Activated CD4-positive, alpha-beta T cell treated with anti-CD3 and anti-CD28 coated beads for 4 hours (primary cell): ENCODE measurements at places on chromosomes 12 and 14.

DNA sequence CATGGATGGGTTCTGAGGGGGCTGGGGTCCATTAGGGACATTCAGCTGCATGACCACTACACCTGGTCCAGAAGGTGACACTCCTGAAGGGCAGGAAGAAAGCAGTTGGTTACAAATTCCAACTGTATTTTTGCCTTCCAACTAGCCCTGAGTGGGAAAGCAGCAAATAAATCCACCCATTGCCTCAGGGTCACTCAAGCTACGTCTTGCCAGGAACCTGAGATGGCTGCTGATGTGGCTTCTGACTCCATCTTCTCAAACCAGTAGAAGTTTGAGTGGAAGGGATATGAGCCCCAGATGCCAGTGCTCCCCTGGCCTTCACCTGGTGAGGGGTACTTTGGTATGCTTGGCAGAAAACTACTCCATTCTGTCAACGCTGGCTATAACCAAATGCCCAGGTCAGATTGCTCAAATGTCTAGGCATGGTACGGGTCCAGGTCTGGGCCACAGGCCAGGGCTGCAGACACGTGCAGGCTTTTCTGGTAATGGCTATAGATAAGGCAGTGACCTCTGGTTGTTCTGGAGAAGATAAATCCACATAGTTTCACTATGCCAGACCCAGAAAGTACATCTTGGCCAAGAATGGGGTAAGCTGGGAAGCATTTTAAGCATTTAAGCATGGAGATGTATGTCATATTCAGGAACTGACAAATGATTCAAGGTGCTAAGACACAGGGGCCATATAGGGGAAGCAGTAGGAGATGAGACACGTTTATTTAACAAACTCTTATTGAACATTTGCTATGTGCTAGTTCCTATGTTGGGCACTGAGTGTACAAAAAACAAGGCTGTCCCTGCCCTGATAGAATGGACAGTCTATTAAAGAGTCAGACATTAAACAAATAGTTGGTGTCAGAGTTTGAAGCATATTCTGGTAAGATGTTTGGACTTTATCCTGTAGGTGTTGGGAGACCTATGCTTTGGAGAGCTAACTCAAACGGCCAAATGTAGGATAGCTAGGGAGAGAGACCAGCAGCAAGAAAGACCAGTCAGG, 8.3 kb upstream of the STAC3 start:
- no peak for DNase-seq

- DNase-seq: no peak
These were observed at the start of gene SERPINA6 for GRCh38 chr14:94322648-94323570. Gene SERPINA6, minus strand, starts transcription at chr14:94323336. Its CDS starts 8,688 bp downstream, at chr14:94314648.

GRCh38 chr12:91333966-91334365, 151.3 kb upstream of the DCN start:
- DNase-seq: no peak

- DNase-seq: no peak
These were observed 707.3 kb downstream of the MED13L start for GRCh38 chr12:115570069-115570777.

- DNase-seq: no peak
These were observed 80.8 kb downstream of the GRIP1 start for GRCh38 chr12:66598079-66598478.

GRCh38 chr12:49818241-49818895, 9.8 kb downstream of the NCKAP5L start:
- no peak for DNase-seq

GRCh38 chr12:7161327-7161726, 28.2 kb upstream of the PEX5 start:
- DNase-seq: no peak

- DNase-seq: no peak
These were observed 139.7 kb downstream of the PRIMA1 start for GRCh38 chr14:93648440-93649168.

DNA sequence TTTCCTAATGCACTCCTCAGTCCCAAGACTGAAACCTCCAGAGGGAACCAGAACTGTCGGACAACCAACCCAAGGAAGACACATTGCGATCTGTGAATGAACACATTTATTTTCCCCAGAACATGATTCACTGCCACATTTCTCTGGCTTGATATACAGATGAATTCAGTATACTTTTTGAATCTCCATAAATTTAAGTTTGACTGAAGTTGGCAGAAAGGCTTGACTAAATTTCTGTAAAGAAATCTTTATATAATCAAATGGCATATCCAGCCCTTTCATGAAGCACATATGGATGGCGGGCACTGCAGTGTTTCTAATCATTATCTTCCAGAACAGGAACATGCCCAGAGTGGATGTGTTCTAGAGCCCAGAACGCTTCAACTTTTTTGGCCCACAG, 56.7 kb downstream of the DCAF5 start:
- no peak for DNase-seq

DNA sequence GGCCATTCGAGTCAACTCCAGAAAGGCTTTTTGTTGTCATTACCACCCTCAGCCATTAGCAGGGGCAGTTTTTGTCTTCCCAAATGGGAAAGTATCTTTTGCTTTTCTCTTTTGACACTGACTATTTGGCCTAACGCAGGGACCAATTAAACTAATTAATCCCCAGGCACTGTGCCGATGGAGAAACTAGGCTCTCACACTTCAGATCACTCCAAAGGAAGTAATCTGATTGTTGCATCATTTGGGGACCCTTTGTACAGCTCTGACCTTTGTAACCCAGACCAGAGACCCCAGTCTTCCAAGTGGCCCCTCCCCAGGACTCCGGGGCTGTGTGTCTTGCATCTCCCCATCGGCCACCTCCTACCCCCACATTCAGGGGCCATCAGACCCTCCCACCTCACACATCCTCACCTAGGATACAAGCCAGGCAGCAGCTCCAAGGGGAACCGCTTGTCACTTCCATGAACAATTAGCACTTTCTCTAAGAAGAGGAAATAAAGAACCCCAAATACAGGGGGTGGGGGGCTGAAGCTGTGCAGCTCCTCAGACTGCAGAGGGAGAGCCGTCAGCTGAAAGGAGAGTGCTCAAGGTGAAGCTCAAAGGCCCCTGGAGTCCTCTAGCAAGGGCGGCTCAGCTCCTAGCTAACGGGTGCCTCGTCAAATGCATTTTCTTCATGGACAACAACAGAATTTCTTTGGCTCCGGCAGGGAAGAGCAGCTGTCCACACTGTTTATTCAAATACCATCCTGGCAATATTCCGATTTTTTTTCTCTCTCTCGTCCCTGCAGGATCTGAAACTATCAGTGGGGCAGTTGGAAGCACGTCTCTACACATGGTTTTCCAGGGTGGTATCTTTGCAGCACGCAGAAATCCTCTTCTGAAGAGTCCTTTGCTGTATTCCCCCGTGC, 64.3 kb upstream of the DIO3 start:
- no peak for DNase-seq

DNA sequence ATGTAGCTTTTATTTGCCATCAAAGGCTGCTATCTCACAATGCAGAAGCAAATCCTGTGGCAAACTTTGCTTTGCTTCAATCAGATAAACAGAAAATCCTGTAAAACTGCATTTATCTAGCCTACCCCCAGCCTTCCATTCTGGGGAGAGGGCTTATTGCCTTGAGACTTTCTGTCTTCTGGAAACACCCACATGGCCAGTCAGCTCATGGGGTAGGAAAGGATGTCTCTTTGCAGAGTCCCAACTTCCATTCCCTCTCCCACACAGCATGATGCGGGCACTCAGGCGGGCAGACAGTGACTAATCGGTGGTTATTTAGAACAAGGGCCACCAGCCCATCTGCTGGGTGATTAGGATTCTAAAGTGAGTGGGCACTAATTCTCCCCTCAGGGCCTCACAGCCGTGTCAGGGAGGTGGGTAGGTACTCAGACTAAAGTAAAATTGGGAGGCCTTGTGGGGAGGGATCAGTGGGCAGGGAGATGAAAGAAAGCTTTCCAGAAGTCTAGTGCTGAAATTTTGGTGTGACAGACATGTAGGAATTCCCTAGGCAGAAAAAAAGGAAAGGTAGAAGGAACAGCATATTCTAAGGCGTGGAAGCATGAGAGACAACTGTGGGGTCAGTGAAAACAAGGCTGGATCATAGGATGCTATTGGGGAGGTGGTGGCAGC, 720.5 kb downstream of the VRK1 start:
- no peak for DNase-seq

- no peak for DNase-seq
These were observed 235.5 kb downstream of the PAWR start for GRCh38 chr12:79455286-79455685.

DNA sequence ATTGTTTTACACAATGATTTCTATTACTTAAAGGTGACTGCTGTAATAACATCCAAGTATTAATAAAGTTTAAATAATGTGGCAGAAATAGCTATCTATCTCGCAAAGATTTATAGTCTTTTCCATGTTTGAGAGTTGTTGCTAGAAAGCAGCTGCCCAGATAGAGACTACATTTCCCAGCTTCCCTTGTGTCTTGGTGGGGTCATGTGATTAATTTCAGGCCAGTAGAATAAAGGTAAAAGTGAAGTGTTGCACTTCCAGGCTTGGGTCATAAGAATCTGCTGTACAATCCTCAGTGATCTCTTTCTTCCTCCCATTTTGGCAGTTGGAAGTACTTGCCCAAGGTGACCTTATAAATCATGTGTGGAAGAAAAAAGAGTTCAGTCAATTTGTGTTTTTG, 449.7 kb upstream of the USP15 start:
- no peak for DNase-seq

GRCh38 chr14:98909251-98909944, 362.6 kb downstream of the BCL11B start:
- no peak for DNase-seq

- DNase-seq: no peak
These were observed 117.7 kb upstream of the RPL10L start for GRCh38 chr14:46769292-46769691.

- no peak for DNase-seq
These were observed 65.5 kb downstream of the RASSF3 start for GRCh38 chr12:64675795-64676194.

DNA sequence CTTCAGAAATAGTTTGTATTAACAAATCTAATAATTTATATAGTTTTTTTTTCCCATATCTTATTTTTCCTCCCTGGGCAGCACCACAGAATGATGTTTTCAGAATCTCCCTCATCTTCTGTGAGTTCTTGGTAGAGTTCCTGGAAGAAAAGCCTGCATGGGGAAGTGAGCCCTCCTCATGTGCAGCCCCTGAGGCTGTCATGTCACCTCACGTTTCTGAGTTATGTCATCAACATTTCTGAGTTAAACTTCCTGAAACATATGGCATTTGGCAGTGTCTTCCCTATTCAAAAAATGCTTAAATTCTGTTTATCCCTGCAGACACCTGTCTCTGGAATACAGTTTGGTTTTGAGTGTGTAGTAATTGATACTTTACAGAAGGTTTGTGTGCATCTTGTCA, 979.0 kb downstream of the TMEM121 start:
- DNase-seq: no peak

DNA sequence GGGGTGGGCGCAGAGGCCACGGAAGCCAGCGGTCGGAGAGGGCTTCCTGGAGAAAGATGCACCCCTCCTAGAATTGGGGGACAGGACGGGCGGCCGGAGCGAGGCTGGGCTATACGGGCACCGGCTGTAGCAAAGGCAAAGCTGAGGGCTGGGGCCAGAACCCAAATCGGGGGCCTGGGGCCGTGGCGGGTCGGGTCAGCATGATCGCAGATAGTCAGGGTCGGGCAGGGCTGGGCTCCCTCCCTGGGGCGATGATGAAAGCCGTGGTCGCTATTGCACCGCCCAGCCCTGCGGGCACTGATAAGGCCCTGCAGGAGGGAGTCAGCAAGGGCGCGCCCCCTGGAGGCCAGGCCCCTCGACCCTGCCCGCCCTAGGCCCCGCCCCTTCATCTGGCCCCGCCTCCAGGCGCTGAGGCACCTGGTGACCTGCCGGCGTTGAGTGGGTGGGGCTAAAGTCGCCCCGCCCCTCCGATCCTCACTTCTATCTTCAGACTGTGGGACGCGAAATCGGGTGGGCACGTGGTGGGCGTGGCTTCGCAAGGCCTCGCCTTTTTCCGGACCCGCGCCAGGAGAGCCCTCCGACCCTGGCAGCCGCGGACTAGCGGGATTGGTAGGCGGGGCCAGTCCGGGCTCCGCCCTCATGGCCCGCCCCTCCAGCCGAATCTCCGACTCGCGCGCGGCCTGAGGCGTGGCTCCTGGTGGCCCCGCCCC, 419 bp upstream of the SH2B3 start:
- DNase-seq: peak; percentile 100

- DNase-seq: no peak
These were observed 18.3 kb downstream of the MLH3 start for GRCh38 chr14:75032939-75033338.

- DNase-seq: no peak
These were observed 683.4 kb downstream of the SLC16A7 start for GRCh38 chr12:60279221-60279620.

DNA sequence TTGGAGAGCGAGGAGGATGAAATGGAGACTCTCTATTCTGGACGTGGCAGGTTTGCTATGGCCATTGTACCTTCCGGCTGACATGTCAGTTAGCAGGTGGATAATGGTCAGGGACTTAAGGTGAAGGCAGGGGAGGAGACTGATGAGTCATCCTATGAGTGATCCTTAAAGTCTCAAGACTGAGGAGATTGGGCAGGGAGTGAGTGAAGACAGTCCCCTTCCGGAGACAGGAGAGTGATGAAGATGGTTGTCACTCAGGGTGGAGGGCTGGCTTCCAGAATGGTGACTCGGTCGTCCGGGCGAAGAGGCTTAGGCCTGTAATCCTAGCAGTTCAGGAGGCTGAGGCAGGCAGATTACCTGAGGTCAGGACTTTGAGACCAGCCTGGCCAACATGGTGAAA, 49.8 kb upstream of the CCDC63 start:
- DNase-seq: no peak
